ENCODE measurements at places on chromosomes 6 and 20. TPM values are rescaled to one million over a fixed set of nuclear protein-coding genes. Genes with fewer than 3 reads are reported as not detected.

PRICKLE4 gene
- total RNA-seq: 0.64 TPM

PNLDC1 gene
- 0.10 TPM for total RNA-seq

HLA-DQA1 gene
- total RNA-seq: not detected

ALDH8A1 gene
- 0.07 TPM for total RNA-seq

MARCKS gene
- 19.7 TPM for total RNA-seq
